ENCODE measurements at places on chromosomes 7 and 10.

DNA sequence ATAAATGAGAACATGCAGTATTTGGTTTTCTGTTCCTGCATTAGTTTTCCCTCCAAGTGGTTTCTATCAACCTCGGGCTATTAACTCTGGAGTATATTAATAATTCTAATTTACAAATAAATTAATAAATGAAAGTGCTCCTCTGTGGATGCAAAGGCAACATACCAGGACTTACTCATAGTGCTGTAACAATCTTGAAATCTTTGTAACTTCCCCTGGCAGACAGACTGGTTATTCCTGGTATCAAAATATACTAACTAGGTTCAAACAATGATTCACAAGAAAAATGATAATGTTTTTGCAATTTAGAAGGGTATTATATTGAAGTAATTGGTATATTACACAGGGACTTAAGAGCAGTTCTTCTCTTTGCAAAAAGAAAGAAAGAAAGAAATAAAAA lies 177.2 kb downstream of the FANK1 start:
- DNase-seq, result no peak

GRCh38 chr10:8163824-8164223 lies 109.3 kb downstream of the GATA3 start:
- no peak for DNase-seq

DNA sequence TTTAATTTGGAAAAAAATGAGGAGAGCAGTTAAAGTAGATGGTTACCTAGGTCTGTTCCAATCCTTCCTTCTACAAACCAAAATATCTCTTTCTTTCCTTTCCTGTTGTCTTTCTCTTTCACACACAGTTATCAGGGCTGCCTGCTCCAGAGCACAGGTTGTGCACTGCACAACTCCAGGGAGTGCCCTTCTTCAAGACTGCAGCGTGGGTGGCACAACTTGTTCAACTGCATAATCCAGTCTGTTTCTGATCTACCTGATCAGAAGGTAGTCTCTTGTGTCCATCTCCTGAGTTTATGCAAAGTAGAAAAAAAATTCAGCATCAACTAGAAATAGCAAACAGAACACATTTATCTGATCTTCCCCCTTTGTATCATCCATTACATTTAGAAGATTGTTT lies 78.1 kb upstream of the COL13A1 start:
- DNase-seq, result no peak

DNA sequence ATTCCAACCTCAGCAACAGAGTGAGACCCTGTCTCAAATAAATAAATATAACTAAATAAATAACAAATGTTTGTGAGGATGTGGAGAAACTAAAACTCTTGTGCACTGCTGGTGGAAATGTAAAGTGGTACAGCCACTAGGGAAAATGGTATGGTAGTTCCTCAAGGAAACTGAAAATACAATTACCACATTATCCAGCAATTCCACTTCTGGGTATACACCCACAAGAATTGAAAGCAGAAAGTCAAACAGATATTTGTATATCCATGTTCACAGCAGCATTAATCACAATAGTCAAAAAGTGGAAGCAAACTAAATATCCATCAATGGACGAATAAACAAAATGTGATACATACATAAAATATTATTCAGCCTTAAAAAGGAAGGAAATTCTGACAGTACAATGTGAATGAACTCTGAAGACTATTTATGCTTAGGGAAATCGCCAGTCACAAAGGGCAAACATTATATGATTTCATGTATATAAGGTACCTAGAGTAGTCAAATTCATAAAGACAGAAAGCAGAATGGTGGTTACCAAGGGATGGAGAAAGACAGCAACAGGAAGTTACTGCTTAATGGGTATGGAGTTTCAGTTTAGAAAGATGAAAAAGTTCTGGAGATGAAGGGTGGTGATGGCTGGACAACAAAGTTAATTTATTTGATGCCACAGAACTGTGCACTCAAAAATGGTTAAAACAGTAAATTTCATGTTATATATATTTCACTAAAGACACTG lies 9.8 kb downstream of the ARHGAP12 start:
- no peak for DNase-seq

DNA sequence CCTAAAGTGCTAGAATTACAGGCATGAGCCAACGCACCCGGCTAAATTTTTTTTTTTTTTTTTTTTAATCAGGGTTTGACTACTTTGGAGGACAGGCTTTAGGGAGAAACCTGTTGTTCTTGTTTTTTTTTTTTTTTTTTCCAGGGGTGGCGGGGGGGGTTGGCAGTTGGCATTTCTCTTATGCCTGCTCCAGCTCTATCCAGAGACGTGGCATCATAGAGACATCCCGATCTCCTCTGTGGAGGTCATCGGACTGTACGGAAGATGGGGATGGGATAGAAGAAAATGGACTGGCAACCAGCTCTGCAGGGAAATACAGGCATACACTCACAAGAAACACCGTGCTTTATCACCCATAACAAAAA lies 130.8 kb downstream of the PRPF18 start:
- DNase-seq, result no peak

DNA sequence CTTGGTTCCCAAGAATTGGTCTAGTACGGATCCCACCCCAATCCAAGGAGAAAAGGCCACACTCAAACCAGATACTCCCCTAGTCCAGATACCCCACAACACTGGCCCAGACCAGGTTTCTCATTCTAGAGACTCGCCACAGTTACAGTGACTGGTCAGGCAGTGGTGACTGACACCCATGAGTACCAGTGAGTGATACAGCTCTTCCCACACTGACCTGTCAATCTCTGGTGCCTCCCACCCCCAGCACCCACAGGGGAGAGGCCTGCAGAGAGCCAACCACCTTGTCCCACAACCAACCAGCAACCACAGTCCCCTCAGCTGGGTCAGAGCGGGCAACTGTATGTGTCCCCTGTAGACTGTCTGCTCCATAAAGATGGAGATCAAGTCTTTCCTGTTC lies 152.8 kb downstream of the NEURL1 start:
- no peak for DNase-seq
